ENCODE measurements at places on chromosomes 5 and 9. TPM values are rescaled to one million over a fixed set of nuclear protein-coding genes. Genes with fewer than 3 reads are reported as not detected.

Gene AK8
- total RNA-seq: not detected

Gene HK3
- not detected for total RNA-seq

DNA sequence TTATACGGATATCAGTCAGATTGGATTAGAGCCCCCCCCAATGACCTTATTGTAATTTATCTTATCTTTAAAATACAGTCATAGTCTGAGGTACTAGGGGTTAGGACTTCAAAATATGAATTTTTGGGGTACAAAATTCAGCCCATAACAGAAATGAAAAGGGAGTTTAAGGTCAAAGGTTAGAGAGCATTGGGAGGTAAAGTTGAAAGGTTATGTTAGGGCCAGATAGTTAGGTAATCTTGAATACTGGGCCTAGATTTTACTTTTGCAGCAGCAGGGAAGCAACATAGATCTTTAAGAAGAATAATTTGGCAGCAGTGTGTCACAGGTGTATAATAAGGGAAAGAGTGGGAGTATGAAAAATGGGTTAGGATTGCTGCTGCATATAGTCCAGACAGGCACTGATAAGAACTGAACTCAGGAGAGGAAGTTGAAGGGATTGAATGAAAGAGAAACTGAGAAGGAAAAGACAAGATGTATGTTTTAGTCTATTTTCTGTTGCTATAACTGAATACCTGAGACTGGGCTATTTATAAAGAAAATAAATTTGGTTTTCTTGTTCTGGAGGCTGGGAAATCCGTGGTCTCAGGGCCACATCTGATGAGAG lies 10.7 kb upstream of the GCNT4 start:
- no peak for DNase-seq

DNA sequence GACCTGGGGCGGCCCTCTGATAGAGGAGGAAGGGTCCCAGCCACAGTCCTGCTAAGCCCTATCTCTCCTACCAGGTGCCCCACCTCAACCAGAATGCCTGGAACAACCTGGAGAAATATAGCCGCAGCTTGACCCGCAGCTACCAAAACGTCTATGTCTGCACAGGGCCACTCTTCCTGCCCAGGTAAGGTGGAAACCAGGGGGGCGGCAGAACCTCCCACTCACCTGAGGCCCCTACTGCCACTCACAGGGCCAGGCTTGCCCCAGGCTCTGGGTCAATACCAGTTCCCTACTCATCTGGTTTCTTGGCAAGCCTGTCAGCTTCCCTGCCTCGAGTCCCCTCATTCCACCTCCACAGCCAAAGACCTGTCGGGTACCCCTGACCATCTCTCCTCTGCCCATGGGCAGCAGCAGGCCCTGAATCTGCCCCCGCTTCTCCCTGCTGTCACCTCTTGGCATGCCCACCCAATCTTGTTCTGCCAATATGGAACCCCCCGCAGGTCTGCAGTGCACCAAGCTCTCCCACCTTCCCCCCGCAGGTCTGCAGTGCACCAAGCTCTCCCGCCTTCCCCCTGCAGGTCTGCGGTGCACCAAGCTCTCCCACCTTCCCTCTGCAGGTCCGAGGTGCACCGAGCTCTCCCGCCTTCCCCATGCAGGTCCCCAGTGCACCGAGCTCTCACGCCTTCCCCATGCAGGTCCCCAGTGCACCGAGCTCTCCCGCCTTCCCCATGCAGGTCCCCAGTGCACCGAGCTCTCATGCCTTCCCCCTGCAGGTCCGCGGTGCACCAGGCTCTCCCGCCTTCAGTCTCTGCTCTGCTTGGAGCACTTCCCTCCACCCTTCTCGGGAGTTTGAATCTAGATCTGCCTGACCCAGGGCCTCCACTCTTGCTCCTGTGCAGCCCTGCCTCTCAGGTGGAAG lies 2.6 kb downstream of the ENDOG start:
- DNase-seq: no peak

GRCh38 chr9:16727452-16728136 lies 142.9 kb downstream of the BNC2 start:
- no peak for DNase-seq

DNA sequence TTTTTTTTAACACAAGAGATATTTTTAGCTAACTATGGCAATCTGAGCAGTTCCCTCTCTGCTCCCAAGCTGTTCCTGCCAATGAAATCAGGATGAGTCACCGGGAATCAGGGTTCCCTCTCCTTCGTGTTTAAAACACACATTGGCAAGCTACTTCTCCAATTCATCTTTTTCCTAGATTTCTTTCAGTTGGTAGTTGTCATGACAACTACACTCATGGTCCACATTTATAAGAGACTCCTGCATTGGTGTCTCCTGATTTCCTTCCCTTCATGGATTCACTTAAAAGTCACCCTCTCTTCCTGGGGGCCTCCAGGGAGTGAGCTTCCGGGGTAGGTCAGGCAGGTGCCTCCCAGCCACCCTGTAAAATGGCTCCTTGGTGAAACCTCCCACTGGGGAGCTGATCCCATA lies 72.3 kb upstream of the NIPAL4 start:
- DNase-seq: no peak

GRCh38 chr9:36119476-36119875 lies 17.1 kb upstream of the GLIPR2 start:
- no peak for DNase-seq

DNA sequence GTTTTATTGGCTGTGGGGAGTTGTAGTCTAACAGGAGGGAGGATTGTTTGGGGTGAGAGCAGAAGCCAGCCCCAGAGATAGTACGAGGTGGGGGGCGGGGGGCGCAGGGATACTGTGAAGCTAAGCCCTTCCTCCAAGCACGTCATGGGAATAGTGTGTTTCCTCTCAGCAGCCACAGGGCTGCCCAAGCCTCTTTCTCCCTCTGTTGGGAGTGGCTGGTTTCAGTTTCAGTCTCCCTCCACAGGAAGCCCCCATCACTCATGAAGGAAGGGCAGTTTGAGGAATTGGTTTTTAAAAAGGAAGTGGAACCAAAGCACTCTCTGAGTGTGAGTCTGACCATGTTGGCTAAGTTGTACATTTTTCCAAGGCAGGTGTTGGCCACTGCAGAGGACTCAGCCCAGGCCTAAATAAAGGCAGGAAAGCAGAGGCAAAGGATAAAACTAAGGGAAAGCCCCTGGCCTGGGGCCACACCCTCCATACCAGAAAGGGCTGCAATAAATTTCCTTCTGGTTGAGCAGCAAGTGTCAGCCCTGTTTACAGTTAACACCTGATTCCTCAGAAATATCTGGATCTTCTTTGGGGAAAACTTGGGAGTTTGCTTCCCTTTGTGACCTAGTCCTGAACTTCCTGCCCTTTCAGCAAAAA lies 3.2 kb downstream of the RAB24 start:
- DNase-seq: peak; percentile 68

GRCh38 chr5:155926766-155927165 lies 400.2 kb upstream of the SGCD start:
- DNase-seq: no peak

DNA sequence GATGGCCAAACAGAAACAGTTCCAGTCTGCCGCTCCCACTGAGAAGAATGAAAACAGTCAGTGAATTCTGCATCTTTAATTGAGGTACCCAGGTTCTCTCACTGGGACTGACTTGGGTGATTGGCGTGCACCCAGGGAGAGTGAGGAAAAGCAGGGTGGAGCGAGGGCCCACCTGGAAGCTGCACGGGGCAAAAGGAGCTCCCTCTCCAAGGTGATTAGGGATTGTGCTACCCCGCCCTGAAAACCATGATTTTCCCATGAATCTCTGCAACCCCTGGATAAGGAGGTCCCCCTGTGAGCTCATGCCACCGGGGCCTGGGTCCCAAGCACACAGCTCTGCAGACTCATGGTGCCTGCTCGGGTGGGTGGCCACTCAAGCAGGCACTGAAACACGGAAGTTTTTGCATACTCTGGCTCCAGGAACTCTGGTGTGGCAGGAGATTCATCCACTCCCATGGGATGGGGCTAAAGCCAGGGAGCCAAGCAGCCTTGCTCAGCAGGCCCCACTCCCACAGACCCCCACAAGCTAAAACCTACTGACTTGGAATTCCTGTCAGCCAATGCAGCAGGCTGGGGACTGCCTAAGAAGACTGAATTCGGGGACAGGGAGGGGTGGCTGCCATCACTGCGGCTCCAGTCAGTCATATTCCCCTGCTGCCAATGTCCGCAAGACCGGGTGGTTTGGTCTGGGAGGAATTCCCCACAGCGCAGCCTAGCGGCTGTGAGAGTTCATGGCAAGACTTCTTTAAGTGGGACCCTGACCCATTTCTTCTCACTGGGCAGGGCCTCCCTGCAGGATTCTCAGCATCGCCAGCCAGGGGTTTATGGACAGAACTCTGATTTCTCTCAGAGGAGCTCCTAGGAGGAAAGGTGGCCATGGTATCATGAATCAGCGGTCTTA lies 652.2 kb upstream of the RGMB start:
- DNase-seq: no peak

DNA sequence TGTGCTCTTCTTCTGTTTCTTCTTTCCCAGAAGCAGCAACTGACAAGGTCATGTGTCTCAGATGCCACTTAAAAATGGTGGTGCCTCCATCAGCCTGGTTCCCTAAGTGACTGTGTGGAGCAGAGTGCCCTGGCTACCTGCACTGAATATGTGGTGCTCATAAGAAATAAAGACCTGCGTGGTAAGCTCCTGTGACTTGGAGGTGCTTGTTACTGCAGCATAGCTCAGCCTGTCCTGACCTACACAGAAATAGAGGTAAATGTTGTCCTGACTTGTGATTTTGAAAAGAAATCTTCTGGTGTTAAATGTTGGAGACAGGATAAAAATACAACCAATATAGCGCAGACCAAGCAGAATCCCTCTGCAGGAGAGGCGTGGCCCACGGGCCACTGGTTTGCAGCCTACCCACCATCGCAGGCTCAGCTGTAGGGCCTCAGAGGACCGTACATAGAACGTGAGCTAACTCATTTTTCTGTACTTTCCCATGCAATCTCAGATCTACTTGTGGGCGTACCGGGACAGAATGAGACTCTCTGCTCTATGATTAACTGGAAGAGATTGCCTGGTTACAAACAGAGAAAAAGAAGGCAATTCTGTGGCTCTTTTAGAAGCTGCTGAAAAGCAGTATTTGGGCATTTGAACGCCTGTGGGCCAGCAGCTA lies 79.4 kb upstream of the UNC5A start:
- no peak for DNase-seq

- DNase-seq: no peak
Measured at GRCh38 chr9:129725795-129726251, 27.0 kb downstream of the PTGES start.

DNA sequence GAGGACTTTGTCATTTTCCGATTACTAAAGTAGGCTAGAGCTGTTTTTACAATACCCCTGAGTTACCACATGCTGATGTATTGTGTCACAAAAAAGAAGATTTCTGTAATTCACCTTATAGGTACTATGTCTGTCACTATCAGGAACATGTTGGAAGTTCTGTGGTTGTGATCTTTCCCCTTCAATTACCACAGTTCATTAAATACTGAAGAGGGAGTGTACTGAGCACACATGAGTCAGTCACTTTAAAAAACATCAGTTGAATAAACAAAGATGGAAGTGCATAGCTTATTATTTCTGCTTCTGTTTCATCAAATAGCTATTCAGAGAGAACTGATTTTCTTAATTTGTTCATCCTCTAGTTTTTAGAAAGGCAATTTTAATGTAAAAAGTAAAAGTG lies 31.7 kb downstream of the AP3S1 start:
- no peak for DNase-seq

DNA sequence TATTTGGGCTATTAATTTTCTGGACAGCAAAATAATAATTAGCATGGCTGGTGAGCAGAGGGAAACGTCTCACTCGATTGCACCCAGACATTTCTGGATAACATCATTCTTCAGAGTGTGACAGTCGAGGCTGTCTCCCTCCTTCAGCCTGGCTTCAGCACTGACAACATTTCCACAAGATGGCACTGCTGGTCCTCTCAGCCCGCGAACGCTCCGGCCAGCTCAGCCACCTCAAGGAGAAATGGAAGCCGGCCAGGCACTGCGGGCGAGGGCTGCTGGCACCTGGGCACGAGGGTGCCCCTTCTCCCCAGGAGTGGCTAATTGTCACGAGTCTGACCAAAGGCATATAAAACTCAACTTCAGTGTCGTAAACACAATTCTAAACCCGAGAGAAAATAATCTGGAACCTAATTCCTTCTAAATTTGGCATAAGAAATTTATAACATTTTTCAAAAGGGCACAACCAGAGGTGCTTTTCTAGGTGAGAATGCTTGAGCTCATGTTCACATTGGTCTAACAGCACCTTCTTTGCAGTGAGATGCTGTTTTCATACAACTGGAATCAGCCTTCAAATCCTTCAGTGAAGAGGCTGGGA lies 65.9 kb downstream of the DAP start:
- DNase-seq: peak; percentile 39

DNA sequence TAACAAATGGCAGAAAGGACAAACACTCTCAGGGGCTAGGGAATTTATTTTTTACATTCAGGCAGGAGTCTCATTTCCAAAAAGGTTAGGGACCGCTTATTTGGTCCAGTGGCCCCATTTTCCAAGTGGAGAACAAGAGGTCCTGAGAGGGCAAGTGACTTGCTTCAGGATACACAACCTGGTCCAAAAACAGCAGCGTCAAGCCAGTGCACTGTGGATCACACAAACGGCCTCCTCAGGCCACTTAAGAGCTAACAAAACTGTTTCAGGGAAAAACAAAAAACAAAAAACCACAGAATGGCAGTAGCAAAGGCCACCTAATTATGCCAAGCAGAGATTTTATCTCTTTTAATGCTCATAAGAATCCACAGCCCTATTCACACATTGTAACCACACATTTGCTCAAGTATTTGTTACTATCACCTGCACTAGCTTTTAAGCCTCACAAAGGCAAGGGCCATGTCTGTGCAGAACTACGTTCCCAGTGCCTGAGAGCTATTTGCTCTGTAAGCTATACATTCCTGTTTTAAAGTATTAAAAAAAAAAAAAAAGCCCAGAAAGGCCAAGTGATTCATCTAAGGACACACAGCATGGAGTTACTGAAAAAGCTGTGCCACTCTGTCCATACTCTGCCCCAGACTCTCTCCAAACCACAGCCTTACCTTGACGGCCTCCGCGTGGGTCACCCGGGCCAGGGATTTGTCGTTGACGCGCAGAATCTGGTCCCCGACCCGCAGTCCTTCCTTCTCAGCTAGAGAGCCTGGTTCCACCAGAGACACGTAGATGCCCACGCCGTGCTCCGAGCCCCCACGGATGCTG lies 1.5 kb downstream of the WHRN start:
- DNase-seq: no peak

All from activated CD8-positive, alpha-beta T cell treated with anti-CD3 and anti-CD28 coated beads for 36 hours (primary cell).